ENCODE measurements at places on chromosomes 2 and 18.

DNA sequence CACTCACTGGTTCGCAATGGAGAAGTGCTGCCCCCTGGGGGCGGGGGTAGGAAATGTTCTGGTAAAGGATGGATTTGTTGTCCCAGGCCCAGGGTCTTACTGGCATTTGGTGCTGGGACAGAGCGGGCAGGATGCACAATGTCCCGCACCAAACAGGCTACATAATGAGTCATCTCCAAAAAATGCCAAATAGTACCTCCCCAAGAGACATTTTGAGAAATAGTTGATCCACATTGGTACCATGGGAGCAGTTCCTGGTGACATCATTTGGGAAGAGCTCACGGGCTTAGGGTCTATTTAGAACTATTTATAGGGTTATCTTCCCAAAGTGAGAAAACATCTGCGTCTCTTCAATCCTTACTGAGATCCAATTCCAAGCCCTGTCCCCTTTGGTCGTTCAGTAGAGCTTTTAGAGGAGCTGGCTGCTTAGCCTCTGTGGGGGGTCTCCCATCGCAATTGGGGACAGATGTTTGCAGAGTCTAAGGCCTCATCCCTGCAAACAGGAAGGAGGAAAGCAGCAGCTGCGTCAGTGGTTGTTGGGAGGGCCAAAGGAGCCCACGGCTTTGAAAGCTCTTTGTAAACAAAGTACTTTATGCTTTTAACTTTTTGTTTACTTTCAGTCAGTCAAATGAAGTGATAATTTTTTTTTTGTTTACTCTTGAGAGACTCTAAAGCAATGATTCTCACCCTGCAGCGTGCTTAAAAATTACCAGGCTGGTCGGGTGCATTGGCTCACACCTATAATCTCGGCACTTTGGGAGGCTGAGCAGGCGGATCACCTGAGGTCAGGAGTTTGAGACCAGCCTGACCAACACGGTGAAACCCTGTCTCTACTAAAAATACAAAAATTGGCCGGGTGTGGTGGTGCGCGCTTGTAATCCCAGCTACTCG is 49.3 kb downstream of the GREB1 start:
- peak; percentile 40 for DNase-seq

GRCh38 chr18:10275486-10275885 is 178.9 kb upstream of the APCDD1 start:
- no peak for DNase-seq

DNA sequence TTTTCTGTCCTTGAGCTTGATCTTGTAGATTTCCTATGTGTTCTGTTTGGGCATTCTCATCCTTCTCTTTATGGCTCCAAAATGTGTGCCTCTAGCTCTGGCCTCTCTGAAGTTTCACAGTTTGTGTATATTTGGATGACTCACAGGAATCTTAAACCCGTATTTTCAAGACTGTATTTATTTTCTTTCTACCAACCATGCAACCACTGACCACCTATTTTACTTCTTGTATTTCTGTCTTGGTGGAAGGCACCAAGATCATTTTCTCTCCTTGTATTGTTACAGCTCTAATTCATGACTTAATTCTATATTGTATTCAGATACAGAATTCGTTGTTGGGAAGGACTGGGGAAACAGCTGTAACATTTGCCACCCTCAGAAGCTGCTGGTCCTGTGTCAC is 39.5 kb downstream of the ACSL3 start:
- no peak for DNase-seq

- DNase-seq, result no peak
These were observed 149.4 kb upstream of the DNMT3A start for GRCh38 chr2:25491003-25491696.

- no peak for DNase-seq
These were observed 45.3 kb downstream of the ACAA2 start for GRCh38 chr18:49768051-49768391.

- no peak for DNase-seq
These were observed 71.3 kb upstream of the ACKR3 start for GRCh38 chr2:236498369-236498768.

DNA sequence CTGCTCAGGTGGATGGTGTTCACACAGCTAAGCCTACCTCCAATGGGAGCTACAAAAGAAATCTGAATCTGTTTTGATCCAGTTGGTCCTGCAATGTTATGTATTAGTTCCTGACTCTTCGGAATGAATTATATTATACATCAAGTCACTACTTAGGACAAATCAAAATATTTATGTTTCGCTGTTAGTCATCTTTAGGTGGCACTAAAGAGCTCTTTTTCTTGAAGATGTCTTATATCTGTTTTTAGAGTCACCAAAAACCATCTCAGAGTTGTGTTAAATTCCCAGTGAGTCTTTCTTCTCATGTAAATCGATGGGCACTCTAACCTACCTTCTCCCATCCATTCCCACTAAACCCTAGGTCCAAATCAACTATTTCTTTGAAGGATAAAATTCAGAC is 2.2 kb downstream of the DNER start:
- DNase-seq, result no peak

- no peak for DNase-seq
These were observed 36.0 kb downstream of the SETBP1 start for GRCh38 chr18:44716697-44717163.

DNA sequence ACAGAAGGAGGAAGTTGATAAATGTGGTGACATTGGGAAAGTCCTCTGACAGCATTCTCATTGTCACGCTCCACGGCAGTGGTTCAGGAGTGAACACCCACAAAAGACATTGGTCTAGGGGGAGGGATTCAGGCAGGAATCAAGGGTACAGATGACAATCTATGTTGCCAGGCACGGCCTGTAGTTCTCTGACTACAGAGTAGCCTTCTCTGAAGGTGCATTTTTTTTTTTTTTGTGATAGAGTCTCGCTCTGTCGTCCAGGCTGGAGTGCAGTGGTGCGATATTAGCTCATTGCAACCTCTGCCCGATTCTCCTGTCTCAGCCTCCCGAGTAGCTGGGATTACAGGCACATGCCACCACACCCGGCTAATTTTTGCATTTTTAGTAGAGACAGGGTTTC is 7.4 kb upstream of the MOB1A start:
- no peak for DNase-seq

DNA sequence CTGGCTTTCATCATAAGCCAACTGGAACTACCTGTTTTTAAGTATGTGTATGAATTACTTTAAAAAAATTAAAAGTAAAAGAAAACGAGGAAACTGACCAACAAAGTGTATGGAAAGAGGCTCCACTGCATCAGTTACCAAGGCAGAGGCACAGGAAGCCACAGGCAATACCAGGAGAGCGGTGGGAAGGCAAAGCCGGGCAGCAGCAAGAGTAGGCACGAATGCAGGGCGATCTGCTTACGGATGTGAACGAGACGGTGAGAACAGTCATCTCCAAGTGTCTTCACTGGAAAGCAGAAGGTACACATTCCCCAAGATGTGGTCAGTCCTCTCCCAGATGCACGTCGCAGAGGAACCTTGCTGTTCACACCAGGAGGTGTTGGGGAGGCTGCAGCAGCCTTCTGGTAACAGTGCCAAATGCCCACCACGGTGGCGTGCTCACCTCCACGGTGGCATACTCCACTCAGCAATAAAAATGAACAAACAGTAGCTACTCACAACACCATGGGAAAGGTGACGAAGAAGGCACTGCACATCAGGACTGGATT is 43.1 kb downstream of the HS6ST1 start:
- DNase-seq, result no peak

DNA sequence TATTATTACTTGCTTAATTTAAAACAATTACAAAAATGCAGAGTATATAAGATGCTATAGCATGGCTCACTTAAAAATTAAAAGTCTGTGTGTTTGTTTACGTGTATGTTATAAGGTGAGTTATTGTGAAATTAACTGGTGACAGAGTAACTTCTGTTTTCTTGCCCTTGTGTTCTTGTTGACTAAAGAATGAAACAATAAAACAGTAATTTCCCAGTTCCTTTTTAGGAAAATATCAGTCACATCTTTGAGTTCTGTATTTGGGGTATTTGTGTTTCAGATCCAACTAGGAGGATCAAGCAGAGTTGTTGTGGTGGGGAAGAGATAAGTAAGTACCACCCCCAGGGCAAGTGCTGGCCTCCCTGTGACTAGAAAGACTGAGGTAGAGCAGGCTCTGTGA is 143.6 kb downstream of the CCDC148 start:
- no peak for DNase-seq

DNA sequence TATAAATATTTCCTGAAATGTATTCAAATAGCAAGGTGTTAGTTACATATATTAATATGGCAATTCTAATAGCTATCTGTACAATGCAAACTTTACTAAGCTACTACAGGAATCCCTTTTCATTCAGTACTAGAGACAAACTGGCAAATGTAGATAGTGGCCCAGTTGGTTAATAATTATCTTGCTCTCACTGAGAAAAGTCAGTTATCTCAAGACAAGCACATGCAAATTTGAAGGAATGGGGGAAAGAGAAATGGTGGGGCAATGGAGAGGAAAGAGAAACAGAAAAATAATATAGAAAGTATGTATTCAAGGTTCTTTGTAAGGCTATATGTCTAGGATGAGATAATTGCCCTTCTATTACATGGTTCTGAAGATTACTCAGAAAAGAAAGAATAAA is 280.0 kb downstream of the FIGN start:
- DNase-seq, result no peak

GRCh38 chr2:57479981-57480380 is 566.6 kb upstream of the VRK2 start:
- DNase-seq, result no peak

DNA sequence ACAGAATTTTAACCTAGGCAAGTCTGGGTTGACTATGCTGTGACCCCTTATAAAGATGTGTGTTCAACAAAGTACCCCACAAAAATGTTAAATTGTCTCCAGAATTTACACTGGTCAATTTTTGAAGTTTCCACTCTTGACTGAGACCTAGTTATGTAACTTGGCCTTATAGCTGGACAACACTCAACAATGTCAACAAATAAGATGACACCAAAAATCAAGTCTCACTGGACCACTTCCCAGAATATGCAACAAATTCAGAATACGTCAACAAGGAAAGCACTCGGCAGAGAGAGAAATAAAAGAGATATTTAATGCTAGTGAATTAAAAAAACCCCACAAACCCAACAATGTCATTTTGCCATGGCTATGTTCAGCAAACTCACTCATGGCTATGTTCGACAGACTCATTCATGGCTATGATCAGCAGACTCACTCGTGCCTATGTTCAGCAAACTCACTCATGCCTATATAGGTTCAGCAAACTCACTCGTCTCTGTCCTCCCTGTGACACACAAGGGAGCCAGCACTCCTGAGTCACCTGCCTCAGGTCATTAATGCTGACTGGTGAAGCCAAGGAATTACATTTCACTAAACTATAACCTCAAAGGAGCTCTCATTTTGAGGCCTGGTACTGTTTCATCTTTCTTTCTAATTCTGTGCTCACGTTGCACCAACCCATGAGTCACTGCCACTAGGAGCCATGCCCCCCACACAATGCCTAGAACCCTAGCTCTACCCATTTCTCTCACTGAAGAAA is 72.7 kb downstream of the PTPN2 start:
- no peak for DNase-seq

DNA sequence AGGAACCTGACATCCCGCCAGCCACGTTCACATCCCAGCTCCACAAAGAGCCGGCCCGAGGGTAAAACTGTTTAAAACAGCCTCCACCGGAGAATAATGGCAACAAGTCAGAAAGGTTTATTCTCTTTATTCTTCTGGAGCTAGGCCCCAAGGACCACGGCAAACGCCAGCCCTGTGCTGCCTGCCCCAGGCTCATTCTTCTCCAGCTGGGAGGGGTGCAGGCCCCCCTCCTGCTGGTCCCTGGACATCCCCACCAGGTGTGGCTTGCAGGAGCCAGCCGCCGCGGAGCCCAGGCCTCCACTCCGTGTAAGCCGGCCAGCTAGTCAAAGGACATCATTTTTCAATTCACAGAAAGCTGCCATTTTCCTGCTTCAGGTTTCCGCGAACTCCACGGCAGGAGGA is 65.8 kb upstream of the SALL3 start:
- DNase-seq, result no peak

DNA sequence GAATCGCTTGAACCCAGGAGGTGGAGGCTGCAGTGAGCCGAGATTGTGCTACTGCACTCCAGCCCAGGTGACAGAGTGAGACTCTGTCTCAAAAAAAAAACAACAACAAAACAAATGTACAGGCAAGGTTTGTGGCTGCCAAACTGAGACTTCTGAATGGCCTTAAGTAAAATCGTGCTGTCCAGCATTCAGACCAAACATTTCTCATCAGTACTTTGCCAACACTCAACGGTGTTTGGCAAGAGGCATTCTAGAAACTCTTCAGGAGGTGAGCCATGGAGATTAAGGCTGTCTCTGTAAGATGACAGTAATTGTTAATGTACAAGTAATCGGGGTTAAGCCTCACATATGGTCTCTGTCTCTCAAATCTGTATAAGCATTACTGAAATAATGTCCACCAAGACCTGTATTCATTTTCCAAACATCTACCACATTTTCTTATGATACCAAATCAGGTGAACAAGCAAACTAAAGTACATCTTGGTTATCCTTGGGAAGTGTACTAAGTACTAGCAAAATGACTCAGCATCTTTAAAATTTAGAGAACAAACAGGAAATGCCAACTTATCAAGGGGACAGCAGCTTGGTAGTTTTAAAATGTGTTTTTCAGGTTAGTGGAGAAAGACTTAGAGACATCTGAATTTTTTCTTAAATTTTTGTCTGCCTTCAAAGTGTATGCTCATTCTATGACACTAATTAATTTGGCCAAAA is 29.3 kb downstream of the SERPINE2 start:
- DNase-seq, result no peak

- no peak for DNase-seq
These were observed 269.0 kb downstream of the TCF4 start for GRCh38 chr18:55318951-55319441.

- peak; percentile 38 for DNase-seq
These were observed 18.9 kb upstream of the WDR33 start for GRCh38 chr2:127829845-127830246.

- DNase-seq, result no peak
These were observed 816 bp downstream of the GALNT14 start for GRCh38 chr2:31137211-31138036.

DNA sequence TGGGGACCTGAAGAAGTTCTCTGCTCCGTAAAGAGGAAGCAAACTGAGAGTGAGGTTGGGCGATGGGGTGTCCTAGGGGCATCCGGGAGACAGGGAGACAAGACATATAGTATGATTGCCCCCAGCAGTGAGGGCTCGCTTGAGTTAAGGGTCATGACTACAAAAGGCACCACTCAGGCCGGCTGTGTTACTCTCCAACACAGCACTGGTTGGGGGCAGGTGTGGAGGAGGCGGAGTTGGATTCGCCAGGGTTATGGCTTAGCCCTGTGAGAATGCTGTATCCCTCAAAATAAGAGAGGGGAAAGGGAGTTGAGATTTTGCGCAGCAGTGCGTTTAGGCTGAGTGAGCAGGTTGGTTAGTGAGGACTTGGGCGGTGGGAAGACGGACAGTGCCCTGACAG is 12.0 kb downstream of the DYSF start:
- DNase-seq, result no peak
